ENCODE measurements at places on chromosomes 4 and X.
A peak's percentile ranks its signal among the peaks of the same experiment; 100 is the strongest.

- DNase-seq: peak; percentile 50
These were observed 442 bp downstream of the NDUFB11 start for GRCh38 chrX:47143894-47144625.

DNA sequence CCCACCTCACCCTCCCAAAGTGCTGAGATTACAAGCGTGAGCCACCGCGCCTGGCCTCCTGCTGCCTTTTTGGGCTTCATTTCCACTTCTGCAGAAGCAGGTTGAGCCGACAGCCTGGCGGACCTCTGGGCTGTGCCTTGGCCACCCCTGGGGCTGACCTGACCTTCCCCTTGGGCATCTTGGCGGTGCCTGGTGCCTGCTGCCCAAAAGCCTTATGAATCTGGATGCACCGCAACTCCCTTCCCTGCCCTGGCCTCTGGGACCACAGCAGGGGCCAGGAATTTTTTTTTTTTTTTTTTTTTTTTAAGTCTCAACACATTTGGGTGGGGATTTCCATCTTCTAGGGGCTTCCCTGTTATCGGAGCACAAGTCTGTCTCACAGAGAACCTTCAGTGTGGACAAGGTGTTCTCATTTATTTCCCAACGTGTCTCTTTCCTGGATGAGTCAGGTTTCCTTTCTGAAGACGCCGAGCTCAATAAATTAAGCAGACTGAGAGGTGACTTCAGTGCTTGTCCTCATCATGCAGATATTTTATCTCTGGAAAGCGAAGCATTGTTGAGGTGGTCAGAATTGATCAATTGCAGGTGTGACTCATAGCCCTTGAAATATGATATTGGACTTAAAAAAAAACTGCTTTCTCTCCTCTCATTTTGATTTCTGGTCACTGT is 79.7 kb downstream of the SHROOM2 start:
- DNase-seq: no peak

DNA sequence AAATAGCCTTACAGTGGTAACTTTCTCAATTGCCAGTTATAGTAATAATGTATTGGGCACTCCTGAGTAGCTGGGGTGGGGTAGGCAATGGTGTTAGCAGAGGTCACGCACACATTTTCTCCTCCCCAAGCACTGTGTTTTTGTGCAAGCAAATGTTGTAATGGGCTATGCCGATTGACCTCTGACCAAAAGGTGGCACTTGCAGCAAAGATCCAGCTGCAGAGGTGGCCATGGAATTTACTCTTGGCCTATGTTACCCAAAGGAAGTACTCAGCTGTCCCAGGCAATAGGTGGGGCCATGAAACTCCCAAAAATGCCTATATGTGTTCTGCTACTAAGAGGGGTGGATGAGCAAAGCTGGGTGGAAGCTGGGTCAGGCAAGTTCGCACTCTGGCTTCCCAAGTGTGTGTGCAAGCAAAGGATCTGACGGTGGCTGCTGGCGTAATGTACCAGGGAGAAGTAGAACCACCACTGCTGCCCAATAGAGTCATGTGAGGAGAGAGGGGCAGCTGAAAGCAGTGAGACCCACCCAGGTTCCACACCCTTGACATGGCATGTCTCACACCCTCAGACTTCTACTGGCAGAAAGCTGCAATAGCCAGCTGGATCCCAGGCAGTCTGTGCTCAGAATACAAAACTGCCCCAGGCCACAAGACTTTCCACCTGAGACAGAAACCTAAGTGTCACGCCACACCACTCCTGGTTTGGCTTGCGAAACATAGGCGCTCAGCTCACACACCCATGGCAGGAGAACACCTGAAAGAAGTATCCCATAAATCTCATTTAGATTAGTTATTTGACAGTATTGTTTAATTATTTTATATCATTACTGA is 353.3 kb upstream of the EMCN start:
- no peak for DNase-seq

DNA sequence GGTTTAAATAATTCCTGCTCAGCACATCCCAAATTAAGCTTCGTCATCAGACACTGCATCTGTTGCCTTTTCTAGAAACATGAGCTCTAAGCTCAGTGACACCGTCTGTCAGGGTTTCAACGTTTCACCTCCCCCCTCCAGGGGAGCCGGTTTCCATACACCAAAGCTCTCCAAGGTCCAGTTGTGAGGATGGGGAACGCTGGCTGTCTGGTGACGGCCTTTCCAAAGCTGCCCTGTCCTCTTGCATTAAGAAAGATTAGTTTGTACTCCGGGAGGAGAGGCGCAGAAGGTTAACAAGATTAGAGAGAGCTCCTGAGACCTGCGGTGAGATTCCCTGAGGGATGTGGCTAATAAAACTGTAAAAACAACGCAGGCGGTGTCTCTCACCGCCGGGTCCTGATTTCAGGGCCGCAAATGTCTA is 43.2 kb downstream of the ASMT start:
- DNase-seq: no peak

All from adipocyte (in vitro differentiated cells).